Hair follicular keratinocyte (primary cell): ENCODE measurements at places on chromosomes 12 and 14. TPM values are rescaled to one million over a fixed set of nuclear protein-coding genes. Genes with fewer than 3 reads are reported as not detected.

The SPTB gene
- total RNA-seq: not detected in 2 replicates

The RALGAPA1 gene
- 12.9 and 14.9 TPM in 2 replicates for total RNA-seq

The CELA1 gene
- total RNA-seq: not detected in 2 replicates

The IAPP gene
- not detected in 2 replicates for total RNA-seq

The BEGAIN gene
- total RNA-seq: 1.1 and 3.0 TPM in 2 replicates

The PSEN1 gene
- 27.9 and 33.1 TPM in 2 replicates for total RNA-seq

The CSRP2 gene
- 31.9 and 70.1 TPM in 2 replicates for total RNA-seq

The TEAD4 gene
- 17.3 and 34.2 TPM in 2 replicates for total RNA-seq

The PITPNM2 gene
- 2.9 and 4.1 TPM in 2 replicates for total RNA-seq

The KRT82 gene
- not detected in 2 replicates for total RNA-seq

The TAS2R14 gene
- 0.19 and 0.70 TPM in 2 replicates for total RNA-seq

The P2RX7 gene
- total RNA-seq: 0.16 and 0.34 TPM in 2 replicates

The ESPL1 gene
- total RNA-seq: 7.3 and 15.2 TPM in 2 replicates

The LPAR5 gene
- 15.7 and 17.6 TPM in 2 replicates for total RNA-seq

The OR10G3 gene
- not detected in 2 replicates for total RNA-seq

The GARIN6 gene
- total RNA-seq: not detected in 2 replicates

The PRB2 gene
- not detected in 2 replicates for total RNA-seq

The IFNG-AS1 gene
- total RNA-seq: not detected in 2 replicates

The REP15 gene
- 0.08 and 0.62 TPM in 2 replicates for total RNA-seq

The FGD4 gene
- 8.9 and 14.4 TPM in 2 replicates for total RNA-seq

The MMP17 gene
- total RNA-seq: 3.7 and 9.3 TPM in 2 replicates

The SRRM4 gene
- total RNA-seq: not detected in 2 replicates

The NELL2 gene
- 3.9 and 8.5 TPM in 2 replicates for total RNA-seq

The BMP4 gene
- 0.91 TPM in 1 of 2 replicates, not detected in the other for total RNA-seq

The ABHD12B gene
- not detected in 2 replicates for total RNA-seq
